Effector memory CD8-positive, alpha-beta T cell (primary cell): ENCODE measurements at places on chromosomes 12 and 14.

GRCh38 chr14:95078867-95079266 lies 78.5 kb downstream of the DICER1 start:
- no peak for DNase-seq

GRCh38 chr14:75101491-75101890 lies 25.4 kb downstream of the NEK9 start:
- DNase-seq = no peak

- no peak for DNase-seq
Observed at GRCh38 chr12:90166012-90166411, 457.4 kb upstream of the ATP2B1 start.

- no peak for DNase-seq
Observed at GRCh38 chr12:32027684-32028365, 68.6 kb downstream of the RESF1 start.

GRCh38 chr12:90859591-90859990 lies 95.4 kb downstream of the CCER1 start:
- no peak for DNase-seq

GRCh38 chr12:107442326-107442987 lies 243.1 kb upstream of the PWP1 start:
- DNase-seq = no peak

GRCh38 chr12:49827051-49827400 lies 1.2 kb downstream of the NCKAP5L start:
- DNase-seq = no peak
